ENCODE measurements at places on chromosomes 7 and 10.
A peak's percentile ranks its signal among the peaks of the same experiment; 100 is the strongest.

DNA sequence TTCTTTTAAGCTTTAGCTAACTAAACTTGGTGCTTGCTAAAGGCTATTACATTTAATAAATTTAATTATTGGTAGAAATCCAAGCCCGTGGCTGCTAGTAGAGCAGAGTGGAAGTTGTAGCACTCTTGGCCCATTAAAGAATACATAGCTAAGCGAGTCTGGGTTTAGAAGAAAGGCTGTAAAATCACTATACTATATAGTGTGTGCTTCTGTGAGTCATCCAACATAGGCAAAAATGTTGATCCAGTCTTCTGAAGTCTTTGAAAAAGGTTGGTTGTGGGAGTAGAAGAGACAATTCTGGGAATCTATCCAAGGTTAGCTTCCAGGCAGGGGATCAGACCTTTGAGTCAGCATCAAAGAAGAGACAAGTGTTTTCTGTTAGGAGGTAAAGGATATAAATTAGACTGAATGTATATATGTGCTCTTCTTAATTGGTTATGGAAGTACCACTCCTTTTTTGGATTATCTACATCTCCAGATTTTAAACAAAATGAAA lies 664.2 kb downstream of the NXPH1 start:
- no peak for DNase-seq

- no peak for DNase-seq
Observed at GRCh38 chr7:55140941-55141278, 122.1 kb downstream of the EGFR start.

DNA sequence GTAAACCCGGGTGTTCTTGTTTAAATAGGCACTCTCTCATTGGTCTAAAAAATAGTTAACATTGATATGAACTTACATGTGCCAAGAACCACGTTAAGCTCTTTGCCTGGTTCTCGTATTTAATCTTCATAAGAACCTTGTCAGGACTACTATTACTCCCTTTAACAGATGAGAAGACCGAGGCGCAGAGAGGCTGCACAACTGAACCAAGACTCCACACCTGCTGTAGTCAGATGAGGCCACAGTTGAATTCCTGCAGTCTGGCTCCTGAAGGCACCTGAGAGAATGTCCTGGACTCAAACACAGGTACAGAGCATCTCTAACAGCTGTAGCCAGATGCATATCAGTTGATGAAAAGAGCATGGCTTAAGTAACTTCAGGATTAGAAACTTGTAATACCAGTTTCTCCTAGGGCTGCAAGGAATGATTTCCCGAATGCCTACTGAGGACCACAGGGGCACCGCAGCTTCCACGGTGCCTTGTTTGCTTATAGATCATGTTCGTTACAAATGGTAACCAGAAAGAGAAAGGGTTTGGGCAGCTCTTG lies 9.5 kb downstream of the DDC start:
- no peak for DNase-seq

- DNase-seq = no peak
Observed at GRCh38 chr10:78758176-78758575, 310.6 kb upstream of the ZMIZ1 start.

- no peak for DNase-seq
Observed at GRCh38 chr10:124600051-124600880, 138.6 kb downstream of the LHPP start.

DNA sequence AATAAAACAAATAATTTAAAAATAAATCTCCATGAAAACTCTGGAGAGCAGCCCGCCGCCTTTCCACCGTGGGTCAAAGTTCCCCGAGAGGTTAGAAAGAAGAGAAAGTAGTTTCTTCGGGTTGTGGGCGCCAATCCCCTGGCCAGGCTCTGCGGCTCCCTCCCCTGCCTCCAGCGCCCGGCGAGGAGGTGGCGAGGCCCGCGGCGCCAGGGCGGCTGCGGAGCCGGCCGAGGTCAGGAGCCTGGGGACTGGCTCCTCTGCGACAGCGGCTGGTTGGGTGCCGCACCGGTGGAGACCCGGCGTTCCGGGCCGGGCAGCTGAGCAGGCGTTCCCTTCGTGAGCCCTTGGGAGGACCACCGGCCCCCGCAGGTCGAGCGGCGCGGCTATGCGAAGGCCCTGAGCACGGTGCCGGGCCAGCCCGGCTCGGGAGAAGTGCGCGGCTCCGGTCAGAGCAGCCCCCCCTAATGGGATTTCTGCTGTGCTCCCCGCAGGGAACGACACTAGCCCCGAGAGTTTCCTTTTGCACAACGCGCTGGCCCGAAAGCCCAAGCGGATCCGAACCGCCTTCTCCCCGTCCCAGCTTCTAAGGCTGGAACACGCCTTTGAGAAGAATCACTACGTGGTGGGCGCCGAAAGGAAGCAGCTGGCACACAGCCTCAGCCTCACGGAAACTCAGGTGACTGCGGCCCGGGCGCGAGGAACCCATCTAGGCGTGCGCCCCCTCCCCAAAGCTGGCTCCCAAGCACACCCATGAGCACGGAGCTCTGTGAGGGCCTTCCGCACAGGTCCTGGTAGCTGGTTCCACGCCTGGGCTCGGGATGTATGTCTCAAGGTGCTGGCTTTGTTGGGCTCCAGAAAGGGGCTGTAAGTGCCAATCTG lies 2.8 kb downstream of the EMX2 start:
- no peak for DNase-seq

DNA sequence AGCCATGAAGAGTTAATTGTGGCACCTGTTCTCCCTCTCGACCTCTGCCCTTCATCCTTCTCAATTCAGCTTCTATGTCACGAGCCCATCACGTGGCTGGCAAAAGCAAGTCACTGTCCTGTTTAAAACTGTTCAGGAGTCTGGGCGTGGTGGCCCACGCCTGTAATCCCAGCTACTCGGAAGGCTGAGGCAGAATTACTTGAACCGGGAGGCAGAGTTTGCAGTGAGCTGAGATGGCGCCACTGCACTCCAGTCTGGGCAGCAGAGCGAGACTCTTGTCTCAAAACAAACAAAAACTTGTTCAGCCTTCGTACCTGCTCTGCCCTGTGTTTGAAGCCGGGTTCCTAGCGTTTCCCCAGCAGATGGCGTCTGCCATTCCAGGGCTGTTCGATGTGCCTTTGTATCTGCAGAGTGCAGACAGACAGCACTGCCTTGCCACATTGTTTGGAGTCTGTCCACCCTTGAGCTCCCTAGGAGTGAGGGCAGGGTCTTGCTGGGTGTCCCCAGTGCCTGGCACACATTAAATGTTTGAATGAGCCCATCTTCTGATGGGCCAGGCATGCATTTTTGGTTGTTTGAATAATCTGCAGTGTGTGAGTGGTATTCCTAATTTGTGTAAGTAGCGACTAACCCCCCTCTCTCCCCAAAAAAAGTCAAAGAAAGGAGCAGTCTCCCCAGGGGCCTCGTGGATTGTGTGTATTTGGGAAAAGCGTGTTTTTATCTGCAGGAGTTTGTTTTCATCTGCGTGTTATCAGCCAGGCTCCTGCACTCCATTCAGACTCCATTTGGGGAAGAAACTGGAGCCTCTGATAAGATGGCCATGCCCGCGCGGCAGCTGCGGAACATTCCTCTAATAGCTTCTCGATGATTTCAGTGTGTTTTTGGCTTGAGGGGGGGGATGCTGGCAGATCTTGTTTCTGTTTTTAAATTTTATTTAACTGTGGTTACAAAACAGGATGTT lies 61.2 kb downstream of the DNAJB6 start:
- no peak for DNase-seq

- DNase-seq = no peak
Observed at GRCh38 chr7:17010637-17011300, 129.0 kb upstream of the AGR3 start.

DNA sequence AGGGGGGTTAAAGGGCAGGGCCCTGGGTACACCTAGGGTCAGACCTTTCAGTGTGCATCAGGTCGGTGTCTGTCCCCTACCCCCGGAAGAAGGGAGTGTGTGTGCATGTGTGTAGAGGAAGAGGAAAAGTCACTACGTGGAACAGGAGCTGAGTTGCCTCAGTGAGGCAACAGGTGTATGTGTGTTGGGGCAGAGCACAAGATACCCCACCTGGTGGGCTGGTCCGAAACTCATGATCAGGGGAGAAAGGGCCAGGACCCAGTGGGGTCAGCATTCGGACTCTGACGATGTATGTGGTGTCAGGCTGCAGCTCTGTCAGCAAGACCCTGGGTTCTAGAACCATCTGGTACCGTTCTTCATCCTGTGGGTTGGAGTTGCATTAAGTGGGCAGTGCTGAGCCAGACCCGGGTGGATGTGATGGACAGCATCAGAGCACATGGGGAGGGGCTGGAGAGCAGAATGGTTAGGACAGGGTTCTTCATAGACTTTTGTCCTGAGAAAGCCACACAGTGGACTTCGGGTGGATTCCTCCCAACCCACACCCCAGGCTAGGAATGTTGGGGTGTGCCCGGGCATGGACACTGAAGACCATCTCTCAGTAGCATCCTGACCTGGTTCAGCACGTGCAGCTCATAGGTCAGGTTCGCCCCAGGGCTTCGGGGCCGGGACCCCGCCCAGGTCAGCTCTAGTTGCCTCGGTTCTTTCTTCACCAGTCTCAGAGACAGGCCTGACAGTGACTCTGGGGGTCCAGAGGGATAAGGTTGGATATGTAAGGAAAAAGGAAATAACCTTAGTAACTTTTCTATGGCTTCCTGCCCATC lies 10.7 kb downstream of the EPHA1 start:
- no peak for DNase-seq

GRCh38 chr7:5671046-5671445 lies 110.4 kb downstream of the RNF216 start:
- DNase-seq = no peak

- DNase-seq = peak; percentile 68
Observed at GRCh38 chr10:120508393-120508792, 51.4 kb downstream of the PLPP4 start.

DNA sequence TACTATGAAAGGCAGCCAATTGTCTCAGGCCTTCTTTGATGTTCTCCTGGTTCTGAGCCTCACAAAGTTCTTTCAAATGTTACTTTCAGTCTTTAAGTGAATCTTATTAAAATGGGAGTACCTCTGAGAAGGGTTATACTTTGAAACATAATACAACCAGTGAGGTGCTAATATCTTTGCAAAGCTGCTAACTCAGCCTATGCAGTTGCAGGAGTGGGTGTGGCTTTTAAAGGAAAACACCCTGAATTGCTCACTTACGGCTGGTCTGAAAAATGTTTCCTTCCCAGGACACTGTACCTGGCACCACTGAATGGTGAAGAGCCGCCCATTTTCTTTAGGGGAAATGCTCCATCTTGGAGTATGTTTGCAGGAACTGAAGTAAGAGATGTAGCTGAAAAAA lies 130.9 kb downstream of the CHN2 start:
- no peak for DNase-seq

- DNase-seq = no peak
Observed at GRCh38 chr7:78279457-78279856, 480.9 kb downstream of the PHTF2 start.

DNA sequence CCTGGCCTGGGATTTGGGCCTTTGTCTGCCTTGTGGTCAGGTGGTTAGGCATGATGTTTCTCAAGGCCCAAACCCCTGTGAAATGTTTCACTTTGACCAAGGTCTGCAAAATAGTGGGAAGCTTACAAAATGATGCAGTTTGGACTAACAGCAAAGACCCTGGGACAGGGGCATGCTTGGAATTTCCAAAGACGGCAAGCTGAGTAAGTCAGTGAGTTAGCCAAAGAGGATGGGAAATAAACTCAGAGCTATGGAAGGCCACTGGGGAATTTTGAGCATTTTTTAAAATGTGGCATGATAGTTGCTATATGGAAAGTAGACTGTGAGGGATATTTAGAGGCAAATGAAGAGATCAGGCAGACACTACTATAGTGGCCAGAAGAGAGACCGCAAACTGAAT lies 31.6 kb upstream of the PPP1R3C start:
- no peak for DNase-seq

GRCh38 chr10:119409906-119410305 lies 132.6 kb downstream of the RGS10 start:
- DNase-seq = no peak

- no peak for DNase-seq
Observed at GRCh38 chr7:82722946-82723345, 279.4 kb upstream of the CACNA2D1 start.

DNA sequence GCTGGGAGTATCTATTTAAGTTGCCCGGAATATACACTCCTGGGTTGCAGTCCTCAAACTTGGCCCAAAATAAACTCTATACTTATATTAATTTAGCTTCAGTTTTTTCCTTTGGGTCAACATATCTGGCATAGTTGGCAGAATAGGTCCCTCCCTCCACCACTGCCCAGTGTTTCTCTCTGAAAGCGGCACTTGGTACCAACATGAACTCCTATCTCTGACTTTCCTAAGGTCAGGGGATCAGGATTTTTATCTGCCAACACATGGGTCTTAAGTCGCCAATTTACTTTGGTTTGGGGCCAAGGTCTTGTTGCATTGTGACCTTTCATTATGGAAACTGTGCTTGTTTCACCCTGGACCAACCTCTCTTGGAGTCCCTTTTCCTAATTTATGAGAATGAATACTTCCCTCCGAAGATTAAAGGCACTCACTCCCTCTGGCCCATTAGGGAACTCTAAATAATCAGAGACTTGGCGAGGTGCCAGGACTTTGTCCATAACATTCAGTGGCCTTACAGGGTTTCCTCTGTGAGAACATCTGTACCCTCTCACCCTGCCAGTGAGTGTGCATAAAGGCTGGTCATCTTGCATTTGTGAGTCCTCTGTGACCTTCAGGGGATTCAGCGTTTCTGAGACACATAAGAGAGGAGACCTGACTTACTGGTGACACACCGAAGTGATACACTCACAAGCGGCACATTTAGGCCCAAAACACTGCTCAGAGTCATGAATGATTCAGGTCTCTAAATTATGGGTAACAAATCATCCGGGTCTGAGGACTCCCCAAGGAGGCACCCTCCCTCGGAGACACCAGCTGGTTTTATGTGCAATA lies 19.7 kb upstream of the FKBP9 start:
- no peak for DNase-seq

DNA sequence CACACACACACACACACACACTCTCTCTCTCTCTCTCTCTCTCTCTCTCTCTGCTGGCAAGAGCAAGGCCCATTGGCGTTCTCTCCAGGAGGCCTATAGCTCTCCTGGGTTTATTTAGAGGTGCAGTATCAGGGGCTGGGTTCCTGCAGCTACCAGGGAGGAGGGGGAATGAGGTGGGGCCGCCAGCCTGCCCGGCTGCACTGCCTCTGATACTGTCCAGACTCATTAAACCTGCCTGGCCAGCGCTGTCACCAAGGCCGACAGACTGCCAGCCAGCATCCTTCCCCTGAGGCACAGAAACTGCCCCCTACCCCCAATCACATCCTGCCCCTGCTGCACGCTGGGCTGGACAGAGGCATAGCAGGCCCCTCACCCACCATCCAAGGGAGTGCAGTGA lies 4.3 kb downstream of the PRRT4 start:
- no peak for DNase-seq

GRCh38 chr7:88638583-88638982 lies 120.9 kb upstream of the ZNF804B start:
- no peak for DNase-seq

GRCh38 chr7:135151533-135151932 lies 3.7 kb downstream of the TMEM140 start:
- no peak for DNase-seq
